Vagina (tissue), 2 donors: ENCODE measurements at places on chromosomes 5 and 9. TPM values are rescaled to one million over a fixed set of nuclear protein-coding genes. Genes with fewer than 3 reads are reported as not detected.

Gene MXD3
- total RNA-seq: 5.4 TPM

Gene WHRN
- 9.1 TPM for total RNA-seq

Gene SAP30L
- total RNA-seq: 54.3 TPM

Gene SPATA6L
- 3.9 TPM for total RNA-seq

Gene PPP2R2B
- total RNA-seq: 6.6 TPM

GRCh38 chr5:72137826-72138409 lies 30.6 kb downstream of the MAP1B start:
- no peak for DNase-seq

Gene TAF1L
- not detected for total RNA-seq

DNA sequence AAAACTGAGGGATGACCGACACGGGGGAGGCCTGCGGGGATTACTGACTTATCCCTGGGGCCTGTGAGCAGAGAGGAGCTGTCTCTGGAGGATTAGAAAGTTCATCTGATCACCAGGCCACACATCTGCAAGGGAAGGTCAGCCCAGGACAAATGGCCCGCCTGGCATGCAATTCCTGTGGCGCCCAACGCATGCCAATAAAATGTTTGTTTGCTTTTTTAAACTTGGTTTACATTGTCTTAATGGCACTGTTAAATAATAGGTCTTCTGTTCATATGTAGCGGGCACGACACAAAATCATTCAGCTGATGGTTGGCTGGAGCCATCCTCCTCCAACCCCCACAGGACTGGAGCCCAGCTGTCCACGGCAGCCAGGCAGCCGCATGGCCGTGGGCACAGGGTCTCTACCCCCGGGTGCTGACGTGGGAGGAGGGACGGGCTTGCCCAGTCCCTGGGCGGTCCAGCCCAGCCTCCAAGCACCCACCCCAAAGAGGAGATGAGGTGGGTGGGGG lies 41.0 kb upstream of the SLC12A7 start:
- DNase-seq: no peak

Gene CDC20B
- total RNA-seq: not detected

Gene BSPRY
- 3.9 TPM for total RNA-seq

Gene FST
- total RNA-seq: 5.6 TPM

GRCh38 chr9:35938474-35939356 lies 19.2 kb downstream of the OR2S2 start:
- no peak for DNase-seq

GRCh38 chr5:18314192-18314778 lies 680.0 kb downstream of the TAF11L14 start:
- no peak for DNase-seq

Gene ERP44
- 13.5 TPM for total RNA-seq

DNA sequence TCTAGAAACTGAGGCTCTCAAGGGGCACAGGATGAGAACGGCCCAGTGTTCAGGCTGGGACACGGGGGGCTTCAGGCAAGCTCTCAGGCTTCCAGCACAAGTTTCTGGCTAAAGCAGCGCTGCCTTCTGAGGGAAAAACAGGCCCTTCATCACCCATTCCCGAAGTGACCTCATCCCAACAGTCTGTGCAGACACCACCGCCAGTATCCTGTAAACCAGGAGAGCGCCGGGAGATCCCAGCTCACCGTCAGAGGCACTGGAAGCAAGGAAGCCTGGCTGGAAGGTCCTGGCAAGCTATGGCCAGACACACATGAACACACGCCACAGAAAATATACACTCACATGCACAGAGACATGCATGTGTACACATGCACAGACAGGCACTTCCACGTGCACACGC lies 8.8 kb downstream of the SLC12A7 start:
- DNase-seq: no peak

DNA sequence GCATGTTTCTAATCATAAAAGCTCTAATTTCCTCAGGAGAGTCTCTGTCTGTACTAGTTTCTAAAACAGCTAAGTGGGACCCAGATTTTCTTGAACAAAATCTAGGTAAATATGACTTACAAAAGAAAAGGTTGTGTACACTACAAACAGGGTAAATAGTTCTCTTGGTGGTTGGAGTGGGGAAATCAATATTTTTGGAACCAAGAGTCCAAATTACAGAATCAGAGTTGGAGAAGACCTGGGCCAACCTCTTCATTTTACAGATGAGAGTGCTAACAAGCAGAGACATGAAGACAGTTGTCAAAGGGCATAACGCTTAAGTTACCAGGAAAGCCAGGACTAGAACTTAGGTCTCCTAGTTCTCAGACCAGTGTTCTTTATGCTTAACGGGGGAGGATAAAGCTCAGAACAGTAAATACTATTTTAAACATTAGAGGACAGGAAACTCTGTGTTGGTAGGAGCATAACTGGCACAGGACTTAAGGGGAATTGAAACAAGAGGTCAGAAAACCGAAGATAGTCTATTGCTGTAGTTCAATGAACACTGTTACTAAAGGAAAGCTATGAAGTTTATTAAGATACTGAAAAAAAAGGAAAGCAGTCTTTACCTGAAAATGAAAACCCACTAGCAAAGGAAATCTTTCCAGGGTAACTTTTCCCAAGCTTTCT lies 9.3 kb upstream of the GOLGA1 start:
- no peak for DNase-seq

Gene PDLIM4
- total RNA-seq: 76.4 TPM

DNA sequence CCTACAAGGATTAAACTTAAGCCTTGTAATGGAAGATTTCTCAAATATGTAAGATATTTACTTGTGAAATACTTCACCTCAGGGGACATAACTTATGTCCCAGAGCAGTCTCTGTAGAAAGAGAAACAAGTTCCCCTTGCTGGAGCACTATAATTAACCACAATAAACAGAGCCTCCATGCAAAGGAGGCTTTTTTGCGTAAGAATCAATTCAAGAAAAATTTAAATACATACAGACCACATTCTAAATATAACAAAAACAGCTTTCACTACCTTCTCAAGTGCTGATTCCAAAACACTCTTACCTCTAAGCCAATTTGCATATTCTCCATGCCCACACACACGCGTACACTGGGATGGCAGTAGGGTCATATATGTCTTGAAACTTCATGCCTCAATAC lies 30.7 kb upstream of the CCNB1 start:
- no peak for DNase-seq

- DNase-seq: no peak
Measured at GRCh38 chr5:104171958-104172690, 609.5 kb upstream of the NUDT12 start.

DNA sequence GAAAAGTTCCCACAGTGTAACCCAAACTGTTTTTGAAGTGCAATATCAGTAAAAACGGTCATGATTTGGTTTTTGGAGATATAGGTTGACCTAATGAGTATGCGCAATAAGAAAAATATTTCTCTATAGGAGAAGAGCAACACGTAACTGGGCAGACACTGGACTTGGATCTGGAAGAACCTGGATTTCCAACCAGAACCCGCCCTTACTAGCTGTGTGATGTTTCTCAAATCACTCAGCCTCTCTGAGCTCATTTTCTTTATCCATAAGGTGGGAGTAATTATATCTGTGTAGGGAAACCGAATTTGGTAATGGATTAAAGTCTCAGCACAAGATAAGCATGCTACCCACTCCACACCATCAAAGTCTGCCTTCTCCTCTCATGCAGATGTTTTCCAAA lies 169.1 kb downstream of the COL23A1 start:
- DNase-seq: no peak

Gene LCN1
- total RNA-seq: not detected

GRCh38 chr5:172420235-172420939 lies 33.9 kb downstream of the SH3PXD2B start:
- DNase-seq: peak; percentile 98

DNA sequence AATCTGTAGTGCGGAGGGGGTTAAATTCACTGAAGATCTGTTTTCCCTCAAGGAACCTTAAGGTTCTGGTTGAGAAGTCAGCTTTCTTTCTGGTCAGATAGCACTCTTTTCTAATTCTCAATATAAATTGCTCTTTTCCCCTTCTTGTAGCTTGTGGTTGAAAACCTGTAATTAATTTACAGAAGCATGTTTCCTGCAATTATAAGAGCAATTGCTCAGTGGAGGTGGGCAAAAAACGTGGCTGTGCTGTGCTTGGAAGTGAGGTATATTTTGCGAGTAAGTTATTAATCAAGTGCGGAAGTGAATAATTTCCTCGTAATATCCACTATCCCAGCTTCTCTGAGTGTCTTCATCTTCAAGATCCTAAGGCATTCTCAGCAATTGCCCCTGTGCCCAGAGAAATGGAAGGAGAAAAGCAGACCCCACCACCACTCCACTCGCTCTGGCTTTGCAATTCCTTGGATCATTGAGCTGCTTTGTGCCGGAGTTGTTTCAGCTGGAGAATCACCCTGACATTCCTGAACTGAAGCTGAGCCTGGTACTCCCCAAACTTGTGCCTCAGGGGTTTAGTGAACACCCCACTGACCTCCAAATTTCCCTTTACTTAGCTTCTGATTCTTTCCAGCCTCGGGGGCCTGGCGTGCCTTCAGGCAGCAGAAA lies 140.6 kb downstream of the LRRC70 start:
- no peak for DNase-seq

DNA sequence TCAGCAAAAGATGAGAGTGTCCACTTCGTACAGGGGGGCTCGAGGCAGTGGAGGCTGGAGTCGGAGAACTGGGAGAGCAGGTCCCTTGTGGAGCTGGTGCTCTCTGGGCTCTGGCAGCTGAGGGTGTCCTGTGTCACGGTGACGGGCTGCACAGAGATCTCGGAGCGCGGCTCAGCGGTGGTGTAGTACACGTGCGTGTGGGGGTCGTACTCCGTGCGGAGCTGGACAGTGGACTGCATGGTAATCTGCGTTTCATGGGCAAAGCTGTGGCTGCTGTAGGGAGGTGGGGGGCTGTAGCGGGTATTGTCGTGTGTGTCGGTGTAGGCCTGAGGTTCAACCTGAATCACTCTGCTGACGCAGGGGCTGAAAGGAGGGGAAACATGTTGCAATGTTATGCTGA lies 48.0 kb downstream of the PTCH1 start:
- DNase-seq: no peak

- peak; percentile 47 for DNase-seq
Measured at GRCh38 chr5:133714161-133714915, 102.0 kb upstream of the FSTL4 start.

DNA sequence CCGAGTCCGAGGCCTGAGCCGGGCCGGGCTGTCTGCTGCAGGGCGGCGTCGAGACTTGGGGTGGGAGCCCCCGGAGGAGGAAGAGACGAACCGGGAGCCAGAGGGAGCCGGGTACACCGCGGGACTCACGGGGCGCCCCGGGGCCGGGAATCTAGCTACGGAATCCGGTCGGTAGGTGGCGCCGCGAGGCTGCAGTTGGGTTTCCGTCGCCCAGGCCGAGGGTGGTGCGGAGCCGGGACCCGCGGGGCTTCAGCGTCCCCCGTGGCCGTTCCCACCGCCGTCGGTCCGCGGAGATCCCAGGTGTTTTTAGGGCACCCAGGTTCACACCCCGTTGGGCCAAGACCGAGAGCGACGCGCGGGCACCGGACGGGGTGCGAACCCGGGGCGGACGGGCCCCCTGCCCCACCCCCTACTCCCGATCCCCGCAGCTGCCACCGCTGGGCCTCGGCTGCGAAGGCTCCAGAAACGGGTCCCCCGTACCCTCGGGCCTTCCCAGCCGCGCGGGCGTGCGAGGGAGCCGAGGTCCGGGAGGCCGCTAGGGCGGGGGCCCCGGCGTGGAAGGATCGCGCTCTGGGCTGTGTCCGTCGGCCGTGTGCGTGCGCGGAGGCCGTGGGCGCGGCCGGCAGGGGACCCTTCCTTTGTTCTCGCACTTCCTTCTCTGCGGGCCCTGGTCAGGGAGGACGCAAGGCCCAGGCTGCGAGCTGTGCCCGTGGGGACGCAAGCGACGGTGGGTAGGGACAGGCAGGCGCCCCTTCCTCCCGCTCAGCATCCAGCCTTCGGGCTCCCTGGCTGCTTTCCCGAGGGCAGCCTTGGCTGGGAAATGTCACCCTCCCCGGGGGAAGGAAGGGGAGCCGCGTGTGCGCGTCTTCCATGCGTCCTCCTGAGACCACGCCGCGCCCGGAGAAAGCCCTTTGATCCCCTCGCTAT lies 146.6 kb downstream of the GAPVD1 start:
- no peak for DNase-seq

Gene CSF1R
- 21.4 TPM for total RNA-seq

Gene PRLR
- 13.3 TPM for total RNA-seq

DNA sequence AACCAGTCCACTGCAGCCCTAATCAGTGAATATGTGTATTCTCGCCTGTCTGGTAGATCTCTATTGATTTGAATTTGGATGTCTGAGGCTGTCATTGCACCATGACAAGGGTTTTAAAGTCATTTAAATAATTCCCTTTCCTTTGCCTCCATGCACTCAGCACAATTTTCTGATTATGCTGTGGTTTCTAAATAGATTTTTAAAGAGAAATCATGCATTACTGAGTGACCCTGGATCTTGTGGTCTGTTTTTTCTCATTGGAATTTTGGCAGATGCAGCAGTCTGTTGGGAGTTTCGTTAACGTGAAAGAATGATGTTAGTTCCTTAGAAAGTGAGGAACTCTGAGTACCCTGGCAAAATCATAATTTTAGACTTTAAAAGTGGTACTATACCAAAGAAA lies 396.0 kb downstream of the LRRC70 start:
- DNase-seq: no peak

DNA sequence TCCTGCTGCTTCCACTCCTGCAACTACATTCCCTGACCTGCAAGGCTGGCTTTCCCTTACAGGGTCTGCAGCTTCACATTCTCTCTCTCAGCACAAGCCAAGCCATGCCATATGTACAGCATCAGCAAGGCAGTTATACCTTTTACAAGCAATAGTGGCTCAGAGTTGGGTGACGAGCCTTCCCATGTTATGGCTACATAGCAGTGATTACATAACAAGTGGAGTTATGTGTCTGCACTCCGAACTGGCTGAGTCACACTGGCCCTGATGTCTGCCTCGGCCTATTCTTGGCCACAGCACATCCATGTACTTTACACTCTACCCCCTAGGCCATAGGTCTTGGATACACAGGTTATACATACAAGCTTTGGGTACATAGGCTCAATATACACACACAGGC lies 52.0 kb upstream of the SNCAIP start:
- no peak for DNase-seq

GRCh38 chr5:132115375-132115774 lies 41.8 kb downstream of the CSF2 start:
- no peak for DNase-seq

GRCh38 chr5:2239201-2239910 lies 356.6 kb upstream of the IRX4 start:
- DNase-seq: no peak

Gene TMEM171
- total RNA-seq: not detected

- DNase-seq: no peak
Measured at GRCh38 chr5:108459769-108460168, 77.9 kb upstream of the FBXL17 start.

GRCh38 chr5:173733831-173734501 lies 117.5 kb upstream of the BOD1 start:
- no peak for DNase-seq

Gene GMCL2
- total RNA-seq: not detected
